ENCODE measurements at places on chromosomes 3 and 15.

- DNase-seq, result no peak
Observed at GRCh38 chr3:128619146-128619890, 31.3 kb downstream of the RPN1 start.

- no peak for DNase-seq
Observed at GRCh38 chr15:80581976-80582375, 113.1 kb upstream of the ABHD17C start.

DNA sequence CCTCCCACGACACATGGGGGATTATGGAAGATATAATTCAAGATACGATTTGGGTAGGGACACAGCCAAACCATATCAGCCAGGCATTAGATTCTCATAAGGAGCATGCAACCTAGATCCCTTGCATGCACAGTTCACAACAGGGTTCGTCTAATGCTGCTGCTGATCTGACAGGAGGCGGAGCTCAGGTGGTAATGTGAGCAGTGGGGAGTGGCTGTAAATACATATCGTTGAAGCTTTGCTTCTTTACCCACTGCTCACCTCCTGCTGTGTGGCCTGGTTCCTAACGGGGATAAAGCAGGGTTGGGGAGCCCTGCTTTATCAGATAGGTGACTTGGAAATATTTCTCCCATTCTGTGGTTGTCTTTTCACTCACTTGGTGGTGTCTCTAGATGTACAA, 14.8 kb downstream of the DOCK3 start:
- DNase-seq, result no peak

GRCh38 chr3:150985711-150986110, 13.2 kb upstream of the CLRN1 start:
- DNase-seq, result no peak

DNA sequence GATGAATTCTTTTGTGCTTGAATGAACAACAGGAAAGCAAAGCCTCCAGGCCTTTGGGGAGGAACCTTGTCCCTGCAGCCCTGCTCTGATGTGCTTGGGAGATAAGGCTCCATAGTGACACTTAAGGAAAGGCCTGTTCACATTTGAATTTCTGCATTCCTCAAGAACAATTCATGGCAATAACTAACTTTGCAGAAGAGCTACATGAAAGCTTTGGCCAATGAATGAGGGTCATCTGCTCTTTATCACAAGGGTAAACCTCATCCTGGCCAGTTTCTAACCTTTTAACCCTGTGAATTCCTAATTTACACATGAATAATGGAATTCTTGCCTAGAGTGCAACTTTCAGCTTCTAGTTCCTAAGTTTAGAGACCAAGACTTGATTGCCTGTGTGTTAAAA, 5.6 kb downstream of the PRTG start:
- no peak for DNase-seq

- DNase-seq, result no peak
Observed at GRCh38 chr3:123105201-123106189, 38.7 kb downstream of the PDIA5 start.

GRCh38 chr15:69531665-69532027, 79.0 kb downstream of the RPLP1 start:
- peak; percentile 58 for DNase-seq

DNA sequence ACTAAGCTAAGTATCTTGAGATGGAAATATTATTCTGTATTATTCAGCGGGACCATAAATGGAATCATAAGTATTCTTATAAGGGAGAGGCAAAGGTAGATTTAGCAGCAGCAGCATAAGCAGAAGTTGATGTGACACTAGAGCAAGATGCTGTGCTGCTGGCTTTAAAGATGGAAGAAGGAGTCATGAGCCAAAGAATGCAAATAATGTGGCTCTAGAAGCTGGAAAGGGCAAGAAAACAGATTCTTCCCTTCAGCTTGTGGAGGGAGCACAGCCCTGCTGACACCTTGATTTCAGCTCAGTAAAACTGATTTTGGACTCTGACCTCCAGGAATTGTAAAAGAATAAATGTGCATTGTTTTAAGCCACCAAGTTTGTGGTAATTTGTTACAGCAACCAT, 144.2 kb upstream of the ANKRD28 start:
- DNase-seq, result no peak

- no peak for DNase-seq
Observed at GRCh38 chr3:127206154-127206553, 13.2 kb downstream of the PRR23E start.

- no peak for DNase-seq
Observed at GRCh38 chr15:74374648-74375302, 7.3 kb upstream of the CYP11A1 start.

- no peak for DNase-seq
Observed at GRCh38 chr3:194715022-194715800, 29.5 kb downstream of the FAM43A start.

DNA sequence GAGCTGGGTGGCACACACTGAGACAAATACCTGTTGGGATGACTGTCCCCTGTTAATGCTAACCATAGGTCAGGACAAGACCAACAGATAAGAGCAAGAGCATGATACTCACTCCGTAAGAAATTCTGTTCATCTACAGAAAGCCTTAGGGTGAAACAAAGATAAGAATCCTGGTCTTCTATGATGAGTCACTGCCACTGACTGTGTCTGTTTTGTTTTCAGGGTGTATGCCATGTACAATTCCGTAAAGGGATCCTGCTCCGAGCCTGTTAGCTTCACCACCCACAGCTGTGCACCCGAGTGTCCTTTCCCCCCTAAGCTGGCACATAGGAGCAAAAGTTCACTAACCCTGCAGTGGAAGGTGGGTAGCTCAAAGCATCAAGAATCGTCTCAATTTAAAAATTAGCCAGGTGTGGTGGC, 141.1 kb downstream of the GHSR start:
- DNase-seq, result no peak

All from H1 (cell line).